Kidney (tissue), 22 donors: ENCODE measurements at places on chromosomes 5 and 9.

GRCh38 chr9:33260372-33260771 is 4.1 kb downstream of the BAG1 start:
- DNase-seq = no peak

DNA sequence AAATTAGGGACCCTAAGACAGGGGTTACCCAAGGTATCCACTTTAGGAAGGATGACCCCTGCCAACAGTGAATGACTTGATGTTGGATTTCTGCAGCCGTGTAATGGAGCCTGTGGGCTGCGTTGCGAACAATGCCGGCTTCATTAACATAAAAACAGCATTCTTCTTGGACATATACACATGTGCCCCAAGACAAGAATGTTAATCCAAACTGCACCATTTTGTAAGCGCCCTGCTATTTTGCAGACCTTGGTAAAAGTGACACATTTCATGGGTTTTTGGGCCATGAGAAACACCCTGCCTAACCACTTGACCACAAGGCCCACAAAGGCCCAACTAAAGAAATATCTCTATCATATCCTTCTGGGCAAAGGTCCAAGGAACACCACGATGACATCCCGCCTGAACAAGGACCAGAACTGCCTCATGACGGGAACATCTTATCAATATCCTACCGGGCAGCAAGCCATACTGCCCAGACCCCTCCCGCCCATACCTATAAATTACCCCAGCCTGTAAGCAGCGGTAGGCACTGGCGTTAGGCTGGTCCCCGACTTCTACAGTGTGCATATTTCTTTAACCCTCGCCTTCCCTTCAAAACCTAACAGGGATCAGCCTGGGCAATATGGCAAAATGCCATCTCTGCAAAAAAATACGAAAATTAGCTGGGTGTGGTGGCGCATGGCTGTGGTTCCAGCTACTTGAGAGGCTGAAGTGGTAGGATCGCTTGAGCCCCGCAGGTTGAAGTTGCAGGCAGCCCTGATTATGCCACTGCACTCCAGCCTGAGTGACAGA is 9.7 kb upstream of the PDCD1LG2 start:
- DNase-seq = no peak

DNA sequence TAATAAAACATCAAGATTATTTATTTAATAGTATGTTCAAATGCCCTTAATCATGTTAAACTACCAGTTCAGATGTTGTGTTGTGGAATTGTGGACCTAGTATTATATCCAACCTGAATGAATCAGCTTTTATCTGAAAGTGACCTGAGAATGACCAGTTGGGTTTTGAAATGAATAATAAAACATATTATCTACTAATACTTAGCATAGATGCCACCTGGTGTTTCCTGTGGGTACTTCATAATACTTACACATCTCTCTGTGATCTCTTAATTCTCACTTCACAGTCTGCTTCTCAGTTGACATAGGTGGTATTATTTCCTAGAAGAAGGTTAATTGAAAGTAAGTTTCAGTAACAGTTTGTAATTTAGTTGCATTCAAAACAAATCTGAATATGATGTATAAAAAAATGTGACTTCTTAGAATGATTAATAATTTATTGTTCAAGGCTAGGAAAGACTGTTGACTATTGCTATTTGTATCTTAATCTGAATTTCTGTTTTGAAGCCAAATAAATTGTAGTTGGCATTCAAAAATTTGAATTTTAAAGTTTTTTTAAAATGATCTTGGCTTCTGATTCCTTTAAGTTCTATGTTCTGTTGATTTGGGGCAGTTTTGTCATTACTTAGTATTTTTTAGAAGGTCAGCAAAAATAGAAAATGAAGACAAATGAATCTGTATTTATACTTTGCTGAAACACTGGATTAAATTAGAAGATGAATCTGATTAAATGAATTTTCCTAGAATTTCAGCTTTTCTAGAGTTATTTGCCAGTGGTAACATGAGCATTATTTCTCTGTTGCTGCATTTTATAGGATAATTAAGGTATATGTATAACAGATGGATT is 48.2 kb downstream of the KIF2A start:
- DNase-seq = no peak

GRCh38 chr5:133468596-133468995 is 143.7 kb downstream of the FSTL4 start:
- DNase-seq = no peak

GRCh38 chr9:37984278-37984671 is 80.3 kb upstream of the SLC25A51 start:
- DNase-seq = no peak

GRCh38 chr5:181246276-181247049 is 2.8 kb upstream of the RACK1 start:
- peak; percentile 95 for DNase-seq
